ENCODE measurements at places on chromosomes 2 and 18. TPM values are rescaled to one million over a fixed set of nuclear protein-coding genes. Genes with fewer than 3 reads are reported as not detected.

The SERPINB12 gene
- not detected for total RNA-seq

The TMEM150A gene
- 17.5 TPM for total RNA-seq

The NT5C1B gene
- not detected for total RNA-seq

The CIDEA gene
- total RNA-seq = 0.26 TPM

Measured in right cardiac atrium (tissue), 5 donors.